ENCODE measurements at places on chromosomes 16 and 17.

GRCh38 chr16:67843343-67843765 is 1.2 kb downstream of the THAP11 start:
- no peak for DNase-seq

DNA sequence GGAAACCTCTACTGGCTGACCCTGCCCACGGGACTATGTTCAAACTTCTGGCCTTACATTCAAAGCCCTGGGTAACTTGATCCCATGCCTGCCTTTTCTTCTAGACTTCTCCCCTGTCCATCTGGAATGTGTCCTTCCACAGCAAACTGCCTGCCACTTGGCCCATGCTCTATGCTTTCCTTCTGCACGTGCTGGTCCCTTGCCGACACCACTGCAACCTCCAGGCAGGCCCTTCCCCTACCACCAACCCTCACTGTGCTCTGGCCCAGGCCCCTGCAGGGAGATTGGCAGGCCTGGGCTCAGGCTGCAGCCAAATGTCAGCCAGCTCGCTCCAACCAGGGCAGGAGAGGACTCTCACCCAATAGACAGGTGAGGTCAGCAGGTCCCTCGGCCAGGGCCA is 11.0 kb downstream of the HSD11B2 start:
- no peak for DNase-seq

GRCh38 chr16:16122264-16122663 is 101.0 kb downstream of the ABCC6 start:
- no peak for DNase-seq

DNA sequence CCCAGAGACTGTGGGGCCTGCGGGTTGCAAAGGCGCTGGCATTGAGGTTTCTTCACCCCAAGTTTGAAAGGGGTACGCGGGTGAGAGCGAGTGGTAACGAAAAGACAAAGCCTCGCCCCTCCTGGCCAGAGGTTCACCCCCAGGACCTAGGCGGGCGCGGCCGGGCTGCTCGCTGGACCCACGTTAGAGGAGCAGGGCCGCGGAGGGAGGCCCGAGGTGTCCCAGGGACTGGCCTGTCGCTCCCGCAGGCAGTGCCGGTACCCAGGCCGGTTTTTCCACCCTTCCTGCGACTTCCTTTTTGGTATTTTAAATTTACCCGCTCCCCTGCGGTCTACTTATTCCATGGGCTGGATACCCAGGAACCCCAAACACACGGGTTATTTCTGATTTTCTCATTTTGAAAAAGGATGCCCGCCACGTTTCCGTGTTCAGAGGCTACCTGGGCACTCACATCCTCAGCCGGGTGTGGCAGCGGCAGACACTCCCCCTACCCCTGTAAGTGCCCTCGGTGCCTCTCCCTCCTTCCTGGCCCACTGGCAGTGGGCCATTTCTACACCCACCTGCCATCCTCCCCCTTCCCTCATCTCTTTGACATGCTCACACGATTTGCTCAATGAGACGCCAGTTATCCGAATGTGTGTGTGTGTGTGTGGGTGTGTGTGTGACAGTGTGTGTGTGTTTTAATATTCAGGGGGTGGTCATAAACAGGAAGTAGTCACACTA is 1.6 kb upstream of the FOXL1 start:
- DNase-seq: no peak

All from SHP77 treated with DMSO at 0.1 percent for 48 hours (cell line).